GM18507 (cell line): ENCODE measurements at places on chromosomes 3 and 15.

- no peak for DNase-seq
Measured at GRCh38 chr3:141859651-141860050, 16.8 kb upstream of the ATP1B3 start.

- DNase-seq, result no peak
Measured at GRCh38 chr3:164486150-164486549, 592.1 kb downstream of the SI start.

GRCh38 chr3:23406601-23407000 is 203.5 kb downstream of the UBE2E2 start:
- DNase-seq, result no peak

- no peak for DNase-seq
Measured at GRCh38 chr3:177836671-177837070, 639.4 kb upstream of the TBL1XR1 start.

DNA sequence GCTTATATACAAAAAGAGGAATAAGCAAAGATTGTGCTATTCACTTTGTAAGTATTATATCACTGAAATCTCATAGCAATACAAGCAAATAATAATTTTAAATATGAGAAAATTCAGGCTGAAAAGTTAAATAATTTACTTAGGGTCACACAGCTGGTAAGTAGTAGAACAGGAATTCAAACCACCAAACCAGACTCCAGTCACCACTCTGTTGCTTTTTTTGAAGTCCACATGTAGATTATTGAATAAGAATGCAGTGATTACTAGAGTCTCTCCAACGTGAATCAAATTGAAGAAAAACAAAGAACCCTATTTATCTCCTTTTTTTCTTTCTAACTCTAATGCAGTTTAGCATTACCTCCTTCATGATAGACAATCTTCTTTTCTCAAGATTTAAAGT is 15.9 kb downstream of the SPICE1 start:
- no peak for DNase-seq

GRCh38 chr3:147613725-147614124 is 204.6 kb downstream of the ZIC1 start:
- DNase-seq, result no peak

DNA sequence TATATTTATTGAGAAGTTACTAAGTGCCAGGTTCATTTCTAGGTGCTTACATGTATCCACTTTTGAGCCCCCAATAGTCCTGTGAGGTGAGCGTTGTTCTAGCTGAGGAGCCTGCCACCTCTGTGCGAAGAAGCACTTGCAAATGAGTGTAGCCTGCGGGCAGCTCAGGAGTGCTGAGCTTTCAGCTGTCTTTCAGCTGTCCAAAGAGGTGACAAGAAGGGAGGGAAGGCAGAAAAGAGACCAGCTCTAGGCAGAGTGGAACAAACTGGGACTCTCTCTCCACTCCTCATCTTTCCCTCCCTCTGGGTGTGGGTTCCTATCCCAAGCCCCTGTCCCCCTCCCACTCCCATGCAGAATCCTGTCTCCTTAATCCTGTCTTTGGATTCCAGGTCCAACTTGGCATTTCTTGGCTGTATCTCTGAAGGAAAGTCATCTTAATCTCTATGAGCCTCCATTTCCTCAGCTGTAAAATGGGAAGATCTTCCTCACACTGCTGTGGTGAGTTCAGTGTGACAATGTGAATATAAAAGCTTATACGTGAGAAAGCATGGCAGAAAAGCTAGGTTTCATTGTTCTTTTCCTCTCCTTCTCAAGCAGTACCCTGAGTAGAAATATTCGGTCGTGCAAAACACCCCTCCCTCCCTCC is 6.7 kb upstream of the SRP14 start:
- DNase-seq, result no peak

- DNase-seq, result no peak
Measured at GRCh38 chr3:59237121-59237520, 187.3 kb upstream of the CFAP20DC start.

DNA sequence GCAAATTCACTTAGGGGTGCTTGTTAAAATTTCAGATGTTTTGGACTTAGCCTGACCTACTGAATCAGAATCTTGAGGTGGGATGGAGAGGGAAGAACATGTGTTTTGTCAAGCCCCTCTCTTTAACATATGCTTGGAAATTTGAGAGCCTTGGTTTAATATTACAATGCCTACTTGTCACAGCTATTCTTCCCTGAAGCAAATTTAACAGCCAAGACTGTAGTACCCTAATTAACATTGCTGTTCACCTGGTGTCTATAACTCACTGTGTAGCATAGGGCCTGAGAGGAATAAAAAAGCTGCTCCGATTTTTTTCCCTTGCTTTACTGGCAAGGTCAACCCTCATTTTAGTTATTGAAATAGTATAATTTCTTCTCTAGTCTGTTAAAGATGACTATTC is 880.1 kb downstream of the CADM2 start:
- DNase-seq, result no peak

DNA sequence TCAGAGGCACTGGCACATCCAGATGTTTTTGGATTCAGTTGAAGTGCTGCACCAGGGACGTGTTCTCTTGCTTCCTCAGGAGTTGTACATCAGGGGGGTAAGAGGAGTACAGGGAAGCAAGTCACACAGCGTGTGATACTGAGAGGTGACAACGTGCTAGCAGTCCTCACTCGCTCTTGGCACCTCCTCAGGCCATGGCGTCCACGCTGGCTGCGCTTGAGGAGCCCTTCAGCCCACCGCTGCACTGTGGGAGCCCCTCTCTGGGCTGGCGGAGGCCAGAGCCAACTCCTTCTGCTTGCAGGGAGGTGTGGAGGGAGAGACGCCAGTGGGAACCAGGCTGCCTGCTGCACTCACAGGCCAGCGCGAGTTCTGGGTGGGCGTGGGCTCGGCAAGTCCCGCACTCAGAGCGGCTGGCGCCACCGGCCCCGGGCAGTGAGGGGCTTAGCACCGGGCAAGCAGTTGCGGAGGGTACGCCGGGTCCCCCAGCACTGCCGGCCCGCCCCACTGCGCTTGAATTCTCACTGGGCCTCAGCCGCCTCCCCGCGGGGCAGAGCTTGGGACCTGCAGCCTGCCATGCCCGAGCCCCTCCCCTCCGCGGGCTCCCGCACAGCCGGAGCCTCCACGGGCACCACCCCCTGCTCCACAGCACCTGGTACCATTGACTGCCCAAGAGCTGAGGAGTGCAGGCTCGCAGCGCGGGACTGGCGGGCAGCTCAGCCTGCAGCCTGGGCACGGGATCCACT is 64.5 kb downstream of the PLD1 start:
- DNase-seq, result no peak

DNA sequence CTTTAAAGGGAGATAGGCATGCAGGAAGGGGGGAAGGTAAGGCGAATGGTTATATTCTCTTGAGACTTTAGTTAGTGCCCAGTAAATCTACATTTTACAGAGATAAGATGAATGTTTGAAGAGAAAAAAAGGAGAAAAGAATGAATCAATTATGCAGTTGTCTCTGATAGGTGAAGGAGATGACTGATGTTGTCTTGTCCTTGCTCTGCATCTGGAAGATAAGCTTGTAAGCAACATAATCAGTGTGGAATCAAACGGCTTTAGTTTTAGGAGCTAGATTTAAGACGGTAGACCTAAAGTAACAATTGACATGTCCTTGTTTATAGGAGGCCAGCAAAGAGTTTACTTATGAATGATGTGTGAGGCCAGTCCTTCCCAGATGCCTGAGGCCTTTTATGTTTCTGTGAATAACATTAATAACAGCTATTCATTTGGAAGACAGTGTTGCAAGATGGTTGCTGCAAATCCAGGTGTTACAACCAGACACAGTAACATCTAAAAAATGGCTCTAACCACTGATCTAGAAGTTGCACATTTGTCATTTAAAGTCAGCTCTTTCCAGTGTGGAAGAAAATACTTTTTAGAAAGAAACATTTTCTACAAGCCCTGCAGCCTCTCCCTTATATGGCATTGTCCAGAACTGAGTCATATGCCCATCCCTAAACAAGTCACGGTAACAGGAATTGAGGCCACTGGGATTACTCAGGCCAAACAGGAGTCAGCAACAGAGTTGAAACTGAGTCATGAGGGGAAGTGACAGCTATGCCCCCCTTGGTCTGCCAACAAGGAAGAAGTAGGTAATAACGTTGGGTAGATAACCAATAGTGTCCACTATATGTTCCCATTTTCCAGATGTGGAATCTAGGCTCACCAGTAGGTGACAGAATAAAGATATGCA is 77.5 kb upstream of the FBN1 start:
- DNase-seq, result no peak

GRCh38 chr3:16102905-16103364 is 71.5 kb upstream of the GALNT15 start:
- DNase-seq, result no peak

DNA sequence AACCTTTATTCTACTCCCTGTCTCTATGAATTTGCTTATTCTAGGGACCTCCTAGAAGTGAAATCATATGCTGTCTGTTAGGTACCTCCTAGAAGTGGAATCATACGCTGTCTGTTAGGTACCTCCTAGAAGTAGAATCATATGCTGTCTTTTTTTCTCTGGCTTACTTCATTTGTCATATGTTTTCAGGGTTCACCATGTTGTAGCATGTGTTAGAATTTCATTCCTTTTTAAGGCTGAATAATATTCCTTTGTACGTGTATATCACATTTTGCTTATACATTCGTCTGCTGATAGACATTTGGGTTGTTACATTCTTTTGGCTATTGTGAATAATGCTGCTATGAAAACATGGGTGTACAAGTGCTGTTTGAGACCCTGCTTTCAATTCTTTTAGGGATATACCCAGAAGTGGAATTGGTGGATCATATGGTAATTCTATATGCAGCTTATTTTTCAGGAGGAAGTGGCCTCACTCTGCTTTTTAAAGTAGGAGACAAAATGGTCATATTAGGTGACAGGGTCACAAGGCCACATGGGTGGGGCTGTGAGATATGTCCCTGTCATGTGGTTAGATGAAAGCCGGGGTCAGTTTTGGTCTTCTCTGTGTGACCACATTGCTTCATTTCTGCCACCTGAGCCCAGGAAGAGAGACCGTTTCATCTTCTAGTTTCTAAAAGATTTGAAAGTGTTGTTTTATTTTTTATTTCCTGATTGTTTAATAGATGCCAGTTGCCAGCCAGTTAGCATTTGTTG is 76.7 kb downstream of the FLNB start:
- peak; percentile 50 for DNase-seq
